ENCODE measurements at places on chromosomes 1 and 21.
A peak's percentile ranks its signal among the peaks of the same experiment; 100 is the strongest.

GRCh38 chr1:3186526-3186921 is 117.5 kb downstream of the PRDM16 start:
- DNase-seq = peak; percentile 21

GRCh38 chr1:58548371-58548770 is 1.8 kb upstream of the OMA1 start:
- DNase-seq = no peak

GRCh38 chr1:115924770-115925169 is 51.5 kb upstream of the SLC22A15 start:
- no peak for DNase-seq

- no peak for DNase-seq
These were observed 158.9 kb downstream of the KCNK2 start for GRCh38 chr1:215241451-215241850.

- DNase-seq = peak; percentile 82
These were observed at the start of gene MEX3A for GRCh38 chr1:156082309-156083091. Gene MEX3A (minus strand): TSS chr1:156082465. CDS start chr1:156081998, 467 bp downstream.

- DNase-seq = no peak
These were observed 18.4 kb upstream of the ELK4 start for GRCh38 chr1:205650241-205650640.

DNA sequence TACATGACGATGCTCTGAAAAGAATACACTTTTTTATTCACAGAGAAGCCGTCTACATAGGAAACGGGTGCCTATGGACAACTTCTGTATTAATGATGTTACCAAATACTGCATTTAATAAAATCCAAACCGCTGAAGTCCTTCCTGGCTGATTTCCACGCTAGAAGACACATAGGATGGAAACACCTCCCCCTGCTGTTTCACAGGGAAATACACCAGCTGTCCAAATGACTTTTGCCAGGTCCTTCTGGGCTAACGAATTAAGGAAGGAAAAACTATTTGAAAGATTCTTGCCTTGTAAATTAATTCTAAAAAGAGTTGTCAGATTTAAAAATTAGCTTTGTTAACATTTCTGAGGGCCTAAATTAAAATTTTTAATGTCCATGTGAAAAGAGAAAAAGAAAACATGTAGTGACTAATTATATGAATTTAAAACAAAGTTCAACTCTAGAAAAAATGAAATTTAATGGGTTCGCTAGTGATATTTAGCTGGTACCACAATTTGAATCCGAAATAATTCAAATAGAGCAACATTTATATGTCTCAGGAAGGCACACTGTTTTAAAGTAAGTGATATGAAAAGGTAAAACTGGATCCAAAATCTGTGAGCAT is 146.0 kb downstream of the RERE start:
- DNase-seq = peak; percentile 88

DNA sequence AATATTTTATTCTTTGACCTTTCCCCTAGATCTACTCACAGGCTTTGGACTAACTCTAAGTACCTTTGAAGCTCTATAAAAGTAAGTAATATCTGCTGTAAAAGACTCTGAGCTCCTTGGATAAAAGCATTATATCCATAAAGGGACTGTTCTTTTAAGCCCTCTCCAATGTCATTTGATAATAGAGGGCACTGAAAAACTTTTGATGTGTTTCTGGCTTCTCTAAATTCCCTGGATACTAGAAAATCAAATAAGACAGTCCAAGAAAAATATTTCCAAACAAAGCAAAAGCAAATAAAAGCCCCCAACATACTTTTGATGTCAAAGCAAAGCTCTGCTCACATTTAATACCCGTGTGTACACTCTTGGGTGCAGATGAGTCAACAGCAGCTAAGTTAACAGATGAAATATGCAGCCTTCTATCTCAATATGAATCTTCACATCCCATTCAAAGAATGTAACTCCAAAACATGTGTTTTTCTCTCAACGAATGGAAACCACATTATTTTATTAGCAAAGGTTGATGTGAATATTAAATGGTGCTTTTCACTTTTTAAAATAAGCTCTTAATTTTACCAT is 230.3 kb downstream of the CENPF start:
- DNase-seq = no peak

- DNase-seq = no peak
These were observed 4.3 kb upstream of the SLC30A1 start for GRCh38 chr1:211583011-211583992.

GRCh38 chr1:27878039-27878438 is 5.7 kb downstream of the THEMIS2 start:
- DNase-seq = no peak

Data from dermis blood vessel endothelial cell (primary cell).